EH (cell line): ENCODE measurements at places on chromosomes 1 and 21.

GRCh38 chr21:40633048-40633447, 213.9 kb downstream of the DSCAM start:
- no peak for DNase-seq

DNA sequence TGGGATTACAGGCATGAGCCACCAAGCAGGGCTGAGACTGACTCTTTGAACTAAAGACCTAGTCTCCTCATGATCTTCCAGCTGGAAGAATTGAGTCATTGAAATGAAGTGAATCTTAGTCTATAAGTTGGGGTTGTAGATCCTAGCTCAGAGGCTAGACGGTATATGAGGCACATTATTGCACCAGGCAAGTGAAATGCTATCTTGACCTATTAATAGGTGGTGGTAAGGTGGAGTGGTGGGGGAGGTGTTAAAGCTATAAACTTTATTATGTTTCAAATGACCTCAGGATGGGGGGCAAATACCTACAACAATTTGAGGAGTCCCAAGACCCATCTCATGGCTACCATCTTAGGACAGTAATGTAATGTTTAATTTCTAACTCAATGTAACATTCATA, 36.8 kb upstream of the SLC16A1 start:
- no peak for DNase-seq

DNA sequence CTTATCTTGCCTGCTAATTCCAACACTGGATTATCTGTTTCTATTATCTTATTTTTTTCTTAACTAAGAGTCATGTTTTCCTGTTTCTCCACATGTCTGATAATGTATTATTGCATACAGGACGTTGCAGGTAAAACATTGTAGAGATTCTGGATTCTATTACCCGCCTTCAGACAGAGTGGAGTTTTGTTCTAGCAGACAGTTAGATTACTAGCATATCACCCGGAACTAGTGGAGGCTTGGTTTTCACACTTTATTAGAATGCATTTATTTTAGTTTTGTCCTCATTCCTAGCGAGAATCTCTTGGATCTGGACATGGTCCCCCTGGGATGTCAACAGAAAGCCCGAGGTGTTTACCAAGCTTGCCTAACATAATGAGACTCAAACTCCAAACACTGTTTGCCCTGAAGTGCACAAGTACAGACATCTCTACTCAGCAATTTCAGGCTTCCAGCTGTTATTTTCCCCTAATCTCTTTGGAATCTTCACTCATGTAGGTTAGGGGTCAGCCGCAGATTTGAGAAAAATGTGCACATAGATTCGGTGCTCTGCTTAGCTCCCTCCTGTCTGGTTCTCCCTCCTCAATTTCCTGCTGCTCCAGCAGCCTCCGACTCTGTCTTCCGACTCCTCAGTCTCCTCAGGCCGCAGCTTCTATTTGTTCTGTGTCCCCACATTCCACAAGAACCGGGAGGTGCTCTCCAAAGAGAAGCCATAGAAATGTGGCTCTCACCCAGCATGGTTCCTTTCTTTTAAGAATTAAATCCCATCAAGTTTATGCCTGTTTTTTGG, 36.8 kb upstream of the PTPRF start:
- DNase-seq = peak; percentile 71

DNA sequence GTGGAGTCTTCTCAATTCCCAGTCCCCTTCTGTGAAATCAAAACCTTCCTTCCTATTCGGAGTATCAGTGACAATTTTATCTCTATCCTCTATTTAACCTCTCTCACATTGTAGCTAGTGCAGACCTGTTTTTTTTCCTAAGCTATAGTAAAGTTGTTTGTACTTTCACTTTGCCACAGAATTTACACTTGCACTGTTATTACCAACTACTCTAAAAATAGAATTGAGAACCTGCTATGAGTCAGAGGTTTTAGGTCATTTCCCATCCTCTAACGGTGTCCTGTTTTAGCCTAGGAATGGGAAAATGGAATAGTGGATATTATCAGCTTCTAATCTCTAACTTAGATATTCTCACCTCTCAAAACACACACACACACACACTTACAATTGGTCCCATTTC, 862.7 kb downstream of the NCAM2 start:
- peak; percentile 13 for DNase-seq

- DNase-seq = peak; percentile 57
These were observed 26.5 kb upstream of the RPL11 start for GRCh38 chr1:23664837-23665795.

DNA sequence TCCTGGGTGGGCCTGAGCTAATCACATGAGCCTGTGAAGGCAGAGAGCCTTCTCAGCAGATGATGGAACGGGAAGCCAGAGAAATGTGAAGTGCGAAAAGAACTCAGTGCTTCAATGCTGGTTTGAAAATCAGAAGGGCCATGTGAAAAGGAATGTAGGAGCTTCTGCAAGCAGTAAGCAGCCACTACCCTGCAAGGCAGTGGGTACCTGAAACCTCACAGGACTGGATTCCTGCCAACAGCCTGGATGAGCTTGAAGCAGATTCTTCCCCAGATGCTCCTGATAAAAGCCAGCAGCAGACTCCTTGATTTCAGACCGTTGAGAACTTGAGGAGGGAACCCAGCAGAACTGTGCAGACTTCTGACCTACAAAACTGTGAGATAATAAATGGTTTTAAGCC, 158.6 kb downstream of the SYT2 start:
- DNase-seq = no peak

- DNase-seq = peak; percentile 40
These were observed 53.2 kb upstream of the MRPS6 start for GRCh38 chr21:34020005-34020847.

GRCh38 chr1:187773168-187773567, 944.4 kb downstream of the PLA2G4A start:
- DNase-seq = no peak

GRCh38 chr1:58901008-58901407, 117.2 kb upstream of the JUN start:
- peak; percentile 34 for DNase-seq

- no peak for DNase-seq
These were observed 33.0 kb downstream of the KANK4 start for GRCh38 chr1:62285984-62286785.

- peak; percentile 31 for DNase-seq
These were observed 207.1 kb downstream of the NUF2 start for GRCh38 chr1:163528710-163529348.

DNA sequence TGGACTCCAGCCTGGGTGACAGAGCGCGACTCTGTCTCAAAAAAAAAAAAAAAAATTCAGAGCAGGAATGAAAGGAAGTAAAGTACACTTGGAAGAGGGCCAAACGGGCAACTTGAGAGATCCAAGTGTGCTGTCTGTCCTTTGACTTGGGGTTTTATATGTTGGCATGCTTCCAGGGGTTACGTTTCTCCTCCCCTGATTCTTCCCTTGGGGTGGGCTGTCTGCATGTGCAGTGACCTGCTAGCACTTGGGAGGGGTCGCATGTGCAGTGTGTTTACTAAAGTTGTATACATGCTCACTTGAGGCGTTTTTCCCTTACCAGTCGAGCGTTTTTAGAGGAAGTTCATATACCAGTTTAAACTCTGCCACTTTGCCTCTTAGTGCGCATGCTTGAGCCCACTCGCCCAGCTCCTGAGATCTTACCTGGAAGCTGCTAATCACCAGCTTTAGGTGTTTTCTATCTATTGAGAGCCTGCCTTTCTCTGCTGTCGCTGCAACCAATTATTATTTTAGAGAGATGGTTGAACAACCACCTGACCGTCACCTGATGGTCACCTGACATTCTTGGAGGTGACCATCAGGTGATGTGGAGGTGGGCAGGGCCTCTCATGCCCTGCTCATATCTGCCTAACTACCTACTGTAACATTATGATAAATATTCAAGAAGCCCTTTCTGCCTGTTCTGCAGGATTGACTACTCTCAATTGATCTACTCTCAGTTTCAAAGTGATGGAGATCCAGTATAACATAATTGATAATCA, 140.1 kb downstream of the MACF1 start:
- DNase-seq = no peak

DNA sequence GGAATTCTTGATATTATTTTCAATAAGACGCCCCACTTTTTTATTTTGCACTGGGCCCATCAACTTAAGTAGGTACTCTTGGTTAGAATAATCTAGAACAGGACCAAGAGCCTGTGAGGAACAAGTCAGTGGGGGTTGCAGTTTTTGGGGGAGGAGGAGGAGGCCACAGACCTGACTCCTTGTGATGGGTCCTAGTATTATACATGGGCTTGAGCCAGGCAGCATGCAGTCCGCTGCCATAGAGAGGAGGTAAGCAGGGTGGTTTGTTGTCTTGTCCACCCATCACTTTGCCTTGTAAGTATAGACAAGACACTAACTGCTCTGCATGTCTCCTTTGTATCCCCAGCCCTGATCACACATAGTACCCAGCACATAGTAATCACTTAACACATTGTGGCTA, 24.5 kb downstream of the ROR1 start:
- no peak for DNase-seq

DNA sequence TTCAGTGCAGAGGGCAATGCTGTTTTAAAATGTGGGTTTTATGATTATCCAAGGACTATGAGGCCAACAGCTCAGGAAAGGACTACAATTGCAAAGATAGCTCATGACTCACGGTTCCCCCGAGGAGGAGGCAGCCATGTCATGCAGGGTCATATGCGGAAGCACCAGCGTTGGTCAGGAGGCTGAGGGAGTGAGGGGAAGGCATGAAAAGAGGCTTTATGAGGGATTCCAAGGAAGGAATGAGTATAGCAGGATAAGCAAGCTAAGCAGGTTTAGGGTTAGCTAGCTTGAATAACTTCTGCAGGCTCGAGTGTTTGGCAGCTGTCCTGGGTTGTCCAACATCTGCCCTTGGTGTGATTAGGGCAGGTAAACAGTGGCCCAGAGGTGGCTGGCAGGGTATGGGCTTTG, 495.1 kb downstream of the SETD4 start:
- peak; percentile 98 for DNase-seq

GRCh38 chr1:109788695-109789521, 25.2 kb upstream of the EPS8L3 start:
- no peak for DNase-seq

- peak; percentile 92 for DNase-seq
These were observed 102.4 kb downstream of the FMN2 start for GRCh38 chr1:240194120-240194519.

DNA sequence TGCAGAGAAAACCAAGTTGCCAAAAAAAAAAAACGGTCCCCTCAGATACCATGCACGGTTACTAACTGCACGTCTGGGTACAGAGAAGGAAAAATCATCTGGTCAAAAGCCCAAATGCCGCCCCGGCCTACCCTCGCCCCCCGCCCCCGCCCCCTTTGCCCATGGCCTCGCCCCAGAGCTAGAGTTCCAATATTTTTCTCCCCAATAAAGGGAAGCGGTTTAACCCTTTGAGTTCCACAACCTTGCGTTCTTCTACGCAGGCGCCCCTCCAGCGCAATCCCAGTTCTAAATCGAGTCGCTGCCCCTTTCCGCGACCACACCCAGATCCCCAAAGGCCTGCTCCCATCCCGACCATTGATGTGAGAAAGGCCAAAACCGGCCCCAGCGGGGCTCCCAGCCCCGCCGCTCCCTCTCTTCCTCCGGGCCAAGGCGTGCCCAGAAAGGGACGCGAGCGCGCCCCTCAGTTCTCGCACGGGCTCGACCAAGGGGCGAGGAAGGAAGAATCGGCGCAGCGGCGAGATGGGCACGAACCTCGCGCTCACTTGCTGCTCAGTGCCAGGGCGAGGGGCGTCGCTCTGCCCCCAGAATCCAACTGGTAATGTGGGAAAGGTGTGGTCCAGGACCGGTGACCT, 797 bp downstream of the WDR47 start:
- DNase-seq = peak; percentile 32

DNA sequence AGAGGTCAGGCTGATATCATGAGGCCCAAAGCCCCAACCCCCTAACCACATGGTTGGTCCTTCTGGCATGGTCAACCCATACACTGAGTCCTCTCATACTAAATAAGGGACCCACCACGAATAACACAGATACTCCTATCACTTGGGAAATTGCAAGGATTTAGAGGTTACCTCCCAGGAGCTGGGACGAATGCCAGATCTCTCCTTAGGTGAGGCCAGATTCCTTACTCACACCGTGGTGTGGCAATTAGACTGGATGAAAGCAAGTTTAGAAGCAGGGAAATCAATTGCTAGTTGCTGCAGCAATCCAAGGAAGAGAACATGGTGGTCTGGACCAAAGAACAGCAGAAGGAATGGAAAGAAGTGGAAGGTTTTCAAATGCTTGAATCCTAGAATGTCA, 60.1 kb downstream of the IER5 start:
- DNase-seq = no peak

GRCh38 chr1:160325252-160325651, 17.8 kb downstream of the COPA start:
- no peak for DNase-seq

- DNase-seq = no peak
These were observed 287.5 kb downstream of the LRRIQ3 start for GRCh38 chr1:73910466-73910865.

DNA sequence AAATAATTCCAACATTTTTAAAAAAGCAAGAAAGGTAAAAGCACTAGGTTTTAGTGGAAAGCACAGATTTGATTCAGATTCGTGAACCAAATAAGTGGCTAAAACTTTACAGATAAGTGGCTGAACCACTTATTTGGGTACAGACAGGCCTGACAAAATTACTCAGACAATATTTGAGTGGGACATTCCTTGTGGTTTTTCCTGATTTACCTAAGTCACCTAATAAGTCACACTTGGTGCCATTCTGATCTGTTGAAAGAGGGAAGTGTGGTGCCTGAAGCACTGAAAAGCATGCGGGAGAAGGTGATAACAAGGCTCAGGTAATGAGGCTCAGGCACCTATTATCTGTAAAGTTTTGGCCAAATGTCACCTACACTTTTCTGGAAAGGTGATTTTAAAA, 81.6 kb upstream of the CD55 start:
- no peak for DNase-seq

DNA sequence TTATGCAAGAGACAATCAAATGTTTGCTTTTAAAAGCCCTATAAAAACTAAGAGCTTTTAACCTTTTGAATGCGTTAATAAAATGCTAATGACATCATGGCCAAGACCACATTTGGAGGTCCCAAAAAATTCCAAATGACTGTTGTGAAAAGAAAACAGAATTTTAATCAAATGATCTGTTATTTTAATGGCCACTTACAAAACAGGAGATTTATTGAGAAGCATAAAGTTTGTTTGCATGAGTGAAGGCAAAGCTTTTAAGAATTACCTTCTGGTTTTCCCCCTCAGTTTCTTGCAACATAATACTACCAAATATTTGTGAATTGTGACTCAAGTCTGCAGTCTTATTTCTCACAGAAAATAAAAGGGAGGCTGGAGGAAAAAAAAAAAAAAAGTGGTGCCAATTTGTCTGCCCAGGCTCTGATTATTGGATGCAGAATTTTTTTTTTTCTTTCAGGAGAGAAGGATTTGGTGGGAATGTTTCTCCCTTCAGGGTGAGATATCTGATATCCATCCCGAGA, 60.7 kb downstream of the GORAB start:
- DNase-seq = peak; percentile 80

DNA sequence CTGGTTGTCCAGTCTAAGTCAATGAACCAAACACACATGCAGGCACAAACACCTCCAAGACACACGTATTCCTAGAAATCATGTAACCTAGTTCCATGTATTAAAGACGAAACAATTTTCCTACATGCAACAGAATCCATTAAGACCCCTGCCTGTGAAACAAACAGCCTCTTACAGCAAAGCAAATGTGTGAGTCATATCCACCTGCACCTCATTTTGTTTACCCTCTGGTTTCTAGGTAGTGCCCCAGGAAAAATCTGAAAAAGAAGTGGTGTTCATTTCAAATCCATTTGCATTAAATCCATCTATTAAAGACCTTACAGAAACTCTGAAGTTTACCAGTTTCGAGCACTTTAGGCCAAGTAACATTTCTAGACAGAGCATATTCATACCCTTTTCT, 74.1 kb downstream of the VCAM1 start:
- no peak for DNase-seq
